Activated T-helper 1 cell treated with anti-CD3 and anti-CD28 coated beads, Interleukin-2, amount 50 U/mL, for 16 hours (primary cell): ENCODE measurements at places on chromosomes 4 and X.

DNA sequence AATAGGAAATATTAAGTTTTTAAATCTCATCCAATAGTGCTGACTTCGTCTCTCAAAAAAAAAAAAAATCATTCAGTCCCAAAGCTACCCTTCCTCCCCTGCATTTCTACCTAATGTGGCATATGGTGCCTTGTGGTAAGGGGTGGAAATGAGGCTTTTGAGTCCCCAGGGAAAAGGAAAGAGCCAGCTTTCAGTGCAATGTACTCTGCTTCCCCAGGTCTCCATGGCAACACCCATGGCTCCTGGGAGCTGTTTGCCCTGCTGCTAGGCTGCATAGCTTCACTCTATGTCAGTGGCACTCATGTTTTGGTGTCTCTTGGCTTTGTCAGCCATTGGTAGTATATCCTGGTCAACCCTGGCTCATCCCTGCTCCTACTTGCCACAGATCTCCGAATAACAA, 175.9 kb downstream of the SLC39A8 start:
- DNase-seq: no peak

DNA sequence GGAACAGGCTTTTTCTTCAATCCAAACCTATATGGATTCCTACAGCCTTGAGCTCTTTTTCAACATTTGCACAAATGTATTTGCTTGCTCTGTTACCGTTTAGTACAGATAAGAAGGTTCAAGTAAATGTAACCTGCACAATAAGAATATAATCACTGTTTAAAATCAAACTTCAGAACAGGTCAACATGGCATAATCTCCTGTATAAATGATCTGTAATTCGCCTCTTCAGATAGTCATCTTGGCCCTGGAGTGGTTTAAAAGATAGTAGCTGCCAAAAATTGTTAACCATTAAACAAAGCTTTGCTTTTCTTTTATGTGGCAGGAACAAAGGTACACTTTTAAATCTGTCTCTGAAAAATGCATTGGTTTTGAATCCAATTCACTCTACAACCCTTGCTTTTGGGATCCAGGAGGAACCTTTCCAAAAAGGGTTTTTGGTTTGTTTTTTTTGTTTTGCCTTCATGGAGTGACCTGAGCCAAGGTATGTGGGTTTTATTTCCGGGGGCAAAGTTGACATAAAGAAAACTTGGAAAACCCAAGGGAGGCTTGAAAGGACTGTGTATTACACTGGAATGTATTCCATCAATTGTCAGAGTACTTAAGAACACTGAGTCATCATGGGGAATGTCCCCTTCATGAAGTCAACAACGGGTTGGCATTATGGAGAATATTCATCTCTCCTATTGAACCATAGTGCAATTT, 210.4 kb upstream of the HCCS start:
- DNase-seq: no peak

GRCh38 chr4:113809311-113809710, 47.8 kb upstream of the CAMK2D start:
- no peak for DNase-seq

- DNase-seq: no peak
Observed at GRCh38 chr4:40377512-40378365, 42.6 kb downstream of the CHRNA9 start.

DNA sequence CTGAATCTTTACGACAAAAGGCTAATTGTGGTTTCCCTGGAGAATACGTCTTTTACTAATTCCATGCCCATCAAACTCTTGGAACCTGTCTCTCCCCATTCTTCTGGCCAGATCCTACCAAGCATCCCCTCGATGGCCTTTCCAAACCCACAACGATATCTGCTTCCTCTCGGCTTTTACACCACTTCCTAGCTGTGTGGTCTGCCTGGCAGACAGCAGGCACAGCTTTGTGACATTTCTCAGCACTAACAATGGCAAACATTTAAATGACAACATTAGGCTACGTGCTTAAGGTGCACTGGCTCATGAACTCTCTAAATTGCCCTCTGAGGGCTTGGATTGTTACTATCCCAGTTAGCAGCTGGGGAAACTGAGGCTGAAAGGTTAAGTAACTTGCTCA, 141.0 kb downstream of the NSUN7 start:
- no peak for DNase-seq
